Activated CD4-positive, alpha-beta T cell treated with anti-CD3 and anti-CD28 coated beads, Interleukin-2, amount 10 ng/mL, durations not matched to agents 7 days and 5 days (primary cell): ENCODE measurements at places on chromosomes 11 and 22. TPM values are rescaled to one million over a fixed set of nuclear protein-coding genes. Genes with fewer than 3 reads are reported as not detected.
A peak's percentile ranks its signal among the peaks of the same experiment; 100 is the strongest.

- H3K4me1 ChIP-seq: no peaks in the 10 kb centered on the region
- H3K36me3 ChIP-seq: no peaks in the 10 kb centered on the region
- H3K27me3 ChIP-seq: peaks cover 2% of the 10 kb centered on the region
- DNase-seq: no peak
- H3K27ac ChIP-seq: no peak overlapping the region
Observed at GRCh38 chr22:44291674-44292360, 20.9 kb downstream of the SHISAL1 start.

DNA sequence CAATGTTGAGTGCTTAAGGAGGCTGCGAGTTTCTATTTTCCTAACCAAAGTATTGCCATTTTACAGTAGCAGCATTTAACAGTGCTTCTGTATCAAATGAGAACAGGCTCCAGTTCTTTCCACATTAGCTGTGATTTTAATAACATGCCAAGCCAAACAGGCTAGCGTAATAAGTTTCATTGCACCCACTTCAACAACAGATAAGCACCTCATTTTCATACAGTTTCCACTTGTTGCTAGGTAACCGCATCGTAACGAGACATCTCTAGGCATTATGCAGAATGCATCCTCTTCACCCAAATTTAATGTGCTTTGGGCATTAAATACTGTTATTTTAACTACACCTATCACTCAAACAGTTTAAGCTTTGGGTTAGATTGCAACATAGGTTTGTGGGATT is 79.0 kb downstream of the CADM1 start:
- no peaks in the 10 kb centered on the region for H3K4me1 ChIP-seq
- H3K4me3 ChIP-seq: no peak overlapping the region
- no peaks in the 10 kb centered on the region for H3K36me3 ChIP-seq
- H3K27me3 ChIP-seq: peaks cover 1% of the 10 kb centered on the region
- H3K27ac ChIP-seq: no peak overlapping the region
- DNase-seq: no peak

DNA sequence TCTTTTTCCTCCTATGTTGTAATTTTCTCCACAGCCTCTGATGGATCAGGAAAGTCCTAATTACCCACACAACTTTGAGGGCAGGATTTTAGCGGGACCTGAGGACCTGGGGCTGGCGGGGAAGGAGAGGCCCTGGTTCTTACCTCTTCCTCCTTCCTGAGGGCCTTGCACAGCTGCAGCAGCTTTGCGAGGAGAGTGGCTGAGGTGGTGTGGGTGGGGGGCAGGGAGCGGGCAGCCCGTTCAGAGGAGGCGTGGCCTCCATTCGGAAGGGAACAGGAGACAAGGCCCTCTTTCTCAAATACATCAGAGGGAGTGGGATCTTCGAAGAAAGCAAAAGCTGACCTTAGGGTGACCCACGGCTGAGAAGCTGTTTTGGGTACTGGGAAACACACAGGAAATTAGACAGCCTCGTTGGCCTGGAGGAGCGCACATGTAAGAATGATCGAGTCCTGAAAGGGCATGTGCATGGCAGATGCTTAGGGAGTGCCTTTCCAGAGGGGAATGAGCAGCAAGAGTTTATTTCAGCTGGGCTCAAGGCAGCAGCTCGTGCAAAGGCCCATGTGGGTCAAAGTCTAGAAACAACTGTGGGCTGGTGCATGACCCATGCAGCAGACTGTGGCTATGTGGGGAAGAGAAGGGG is 76.6 kb upstream of the NARS2 start:
- H3K27me3 ChIP-seq: peaks cover 2% of the 10 kb centered on the region
- H3K4me3 ChIP-seq: no peak overlapping the region
- no peaks in the 10 kb centered on the region for H3K4me1 ChIP-seq
- no peaks in the 10 kb centered on the region for H3K36me3 ChIP-seq

GRCh38 chr11:3916962-3917361 is 61.5 kb downstream of the STIM1 start:
- H3K4me3 ChIP-seq: no peak overlapping the region
- H3K27me3 ChIP-seq: no peaks in the 10 kb centered on the region
- H3K27ac ChIP-seq: peak overlapping the region; percentile 81

- H3K36me3 ChIP-seq: peaks cover 46% of the 10 kb centered on the region
- DNase-seq: no peak
- peaks cover 49% of the 10 kb centered on the region for H3K4me1 ChIP-seq
- H3K27ac ChIP-seq: no peak overlapping the region
Observed at GRCh38 chr11:32586576-32587190, 3.1 kb downstream of the EIF3M start.

Gene NLRP10
- not detected for total RNA-seq

DNA sequence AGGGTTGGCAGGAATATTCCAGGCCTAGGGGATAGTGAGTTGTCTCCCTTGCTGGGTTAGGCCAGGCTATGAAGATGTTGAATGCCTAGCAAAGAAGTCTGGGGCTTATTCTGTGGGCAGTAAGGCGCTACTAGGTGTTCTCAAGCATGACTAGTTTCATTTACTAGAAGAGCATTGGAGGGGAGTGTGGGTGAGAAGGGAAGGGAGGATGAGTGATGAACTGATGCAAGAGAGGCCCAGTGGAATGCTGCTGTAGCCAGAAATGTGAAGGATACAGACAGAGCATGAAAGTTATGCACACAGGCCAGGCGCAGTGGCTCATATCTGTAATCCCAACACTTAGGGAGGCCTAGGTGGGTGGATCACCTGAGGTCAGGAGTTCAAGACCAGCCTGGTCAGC is 33.5 kb downstream of the POU2F3 start:
- H3K4me3 ChIP-seq: no peak overlapping the region
- no peak for DNase-seq
- no peaks in the 10 kb centered on the region for H3K4me1 ChIP-seq
- H3K27ac ChIP-seq: no peak overlapping the region

Gene OR51B5
- total RNA-seq: not detected
